ENCODE measurements at places on chromosomes 12 and 14.

DNA sequence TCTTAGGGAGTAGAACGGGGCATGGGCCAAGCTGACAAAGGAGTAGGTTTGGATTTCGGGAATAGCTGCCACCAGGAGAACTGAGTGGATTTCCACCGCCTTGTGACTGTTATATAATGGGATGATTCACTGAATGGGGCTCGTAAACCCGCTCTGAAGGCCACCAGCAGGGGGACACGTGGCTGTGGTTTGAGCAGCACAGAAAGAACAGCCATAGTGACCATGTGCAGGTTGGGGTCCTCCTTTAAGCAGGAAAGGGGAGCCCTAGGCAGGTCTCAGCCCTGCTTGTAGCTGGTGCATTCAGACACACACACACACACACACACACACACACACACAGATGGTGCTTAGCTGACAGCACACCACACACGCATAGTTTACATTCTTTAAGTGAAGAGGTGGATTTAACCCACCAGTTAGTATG, 8.6 kb upstream of the ASB2 start:
- DNase-seq = no peak

DNA sequence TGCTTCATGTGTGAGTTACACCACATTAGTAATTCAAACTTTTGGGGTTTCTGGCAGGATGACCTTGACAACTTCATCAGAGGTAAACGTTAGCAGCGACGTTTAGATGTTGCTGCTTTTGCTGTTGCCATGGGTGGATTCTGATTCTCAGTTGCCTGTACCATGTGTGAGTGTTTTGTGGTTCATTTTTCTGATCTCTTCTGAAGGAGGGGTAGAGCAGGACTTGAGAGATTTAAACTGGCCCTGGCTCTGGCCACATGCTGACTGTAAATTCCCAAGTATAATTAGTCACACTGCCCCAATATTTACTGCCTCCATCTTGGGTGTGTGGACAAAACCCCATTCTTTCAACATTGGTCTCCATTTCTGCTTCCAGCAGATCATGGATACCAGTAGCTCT, 110.4 kb downstream of the ETV6 start:
- no peak for DNase-seq

- DNase-seq = no peak
Measured at GRCh38 chr12:5923043-5923605, 21.9 kb downstream of the ANO2 start.

GRCh38 chr12:63949902-63950301, 105.4 kb downstream of the SRGAP1 start:
- no peak for DNase-seq

DNA sequence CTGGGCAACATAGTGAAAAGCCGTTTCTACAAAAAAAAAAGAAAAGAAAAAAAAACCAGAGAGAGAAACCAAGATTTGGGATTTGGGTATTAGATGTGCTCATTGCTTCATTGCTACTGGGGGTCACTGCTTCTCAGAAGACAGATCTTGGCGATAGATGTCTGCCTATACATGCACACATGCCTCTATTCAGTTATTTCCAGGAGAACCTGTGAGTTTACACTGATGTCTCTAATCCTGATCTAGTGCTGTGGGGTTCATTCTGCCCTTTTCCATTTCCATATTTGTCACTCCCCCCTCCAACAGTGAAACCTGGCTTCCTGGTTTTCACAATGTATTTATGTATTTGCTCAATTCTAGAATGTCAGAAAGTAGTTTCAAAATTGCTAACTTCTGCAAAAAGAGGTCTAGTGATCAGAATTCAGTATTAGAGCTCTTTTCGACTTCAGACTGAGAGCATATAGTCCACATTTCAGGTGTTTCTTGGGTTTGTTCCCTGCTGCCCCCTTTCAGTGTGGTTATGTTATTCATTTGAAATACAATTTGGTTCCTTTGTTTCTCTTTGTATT, 111.0 kb downstream of the SLC25A47 start:
- DNase-seq = no peak

GRCh38 chr12:131441638-131442336, 269.1 kb upstream of the SFSWAP start:
- no peak for DNase-seq

- no peak for DNase-seq
Measured at GRCh38 chr12:115941362-115941761, 336.1 kb downstream of the MED13L start.

DNA sequence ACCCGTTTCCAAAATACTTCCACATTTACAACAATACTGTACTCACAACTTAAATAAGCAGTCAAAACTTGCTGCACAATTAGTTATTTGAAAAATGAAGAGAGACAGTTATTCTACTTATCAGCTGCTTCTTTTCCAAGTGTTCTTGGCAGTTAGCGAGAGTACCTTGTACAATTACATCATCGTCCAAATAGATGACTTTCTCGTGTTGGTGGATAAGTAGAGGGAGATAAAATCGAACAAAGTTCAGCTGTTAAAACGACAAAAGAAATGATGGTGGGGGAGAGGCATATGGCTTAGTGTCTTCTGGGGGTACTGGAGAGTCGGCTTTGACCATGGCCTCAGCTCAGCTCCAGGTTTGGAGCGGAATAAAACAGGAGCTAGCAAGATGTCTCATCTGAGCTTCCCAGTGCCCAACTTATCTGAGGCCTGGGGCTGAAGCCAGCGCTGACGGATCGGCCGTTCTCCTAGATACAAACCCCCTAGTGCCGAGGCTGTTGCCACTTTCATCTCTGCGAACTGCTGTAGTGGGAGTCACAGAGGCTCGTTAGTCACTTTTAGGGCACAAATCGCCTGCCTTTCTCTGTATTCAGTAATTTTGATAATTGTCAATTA, 31.7 kb downstream of the TDG start:
- no peak for DNase-seq

DNA sequence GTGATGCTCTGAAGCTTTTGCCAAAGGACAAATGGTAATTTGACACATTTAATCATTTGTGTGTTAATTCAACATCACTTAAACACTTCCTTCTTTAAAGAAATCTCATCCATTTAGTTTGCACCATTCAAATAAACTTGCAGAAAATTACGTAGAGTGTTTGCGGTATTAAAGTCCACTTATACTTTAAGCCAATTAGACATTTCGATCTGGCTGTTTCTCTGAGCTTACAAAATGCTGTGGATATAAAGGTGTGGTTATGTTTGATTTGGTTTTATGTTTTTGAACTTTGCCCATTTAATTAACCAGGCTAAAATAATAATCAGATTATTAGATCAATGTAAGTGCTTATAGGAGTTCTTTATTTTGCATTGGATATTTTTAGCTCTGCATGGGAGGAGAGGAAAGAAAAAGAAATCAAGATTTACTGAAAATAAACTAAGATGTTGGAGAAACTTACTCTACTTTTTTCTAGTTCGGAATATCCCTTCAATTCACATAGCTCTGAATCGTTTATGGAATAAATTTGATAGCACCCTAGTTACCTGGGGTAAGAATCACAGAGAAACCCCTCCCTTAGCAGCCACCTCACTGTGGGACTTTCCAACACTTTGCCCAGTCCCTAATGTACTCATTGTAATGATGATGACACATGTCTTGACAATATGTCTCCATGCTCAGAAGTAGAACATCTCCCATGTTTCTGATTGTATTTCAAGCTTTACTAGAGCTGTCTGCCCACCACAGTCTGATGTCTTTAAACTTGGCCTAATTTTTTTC, 268.0 kb downstream of the BTG1 start:
- DNase-seq = peak; percentile 32

- peak; percentile 12 for DNase-seq
Measured at GRCh38 chr12:81296556-81297305, 218.9 kb downstream of the ACSS3 start.

DNA sequence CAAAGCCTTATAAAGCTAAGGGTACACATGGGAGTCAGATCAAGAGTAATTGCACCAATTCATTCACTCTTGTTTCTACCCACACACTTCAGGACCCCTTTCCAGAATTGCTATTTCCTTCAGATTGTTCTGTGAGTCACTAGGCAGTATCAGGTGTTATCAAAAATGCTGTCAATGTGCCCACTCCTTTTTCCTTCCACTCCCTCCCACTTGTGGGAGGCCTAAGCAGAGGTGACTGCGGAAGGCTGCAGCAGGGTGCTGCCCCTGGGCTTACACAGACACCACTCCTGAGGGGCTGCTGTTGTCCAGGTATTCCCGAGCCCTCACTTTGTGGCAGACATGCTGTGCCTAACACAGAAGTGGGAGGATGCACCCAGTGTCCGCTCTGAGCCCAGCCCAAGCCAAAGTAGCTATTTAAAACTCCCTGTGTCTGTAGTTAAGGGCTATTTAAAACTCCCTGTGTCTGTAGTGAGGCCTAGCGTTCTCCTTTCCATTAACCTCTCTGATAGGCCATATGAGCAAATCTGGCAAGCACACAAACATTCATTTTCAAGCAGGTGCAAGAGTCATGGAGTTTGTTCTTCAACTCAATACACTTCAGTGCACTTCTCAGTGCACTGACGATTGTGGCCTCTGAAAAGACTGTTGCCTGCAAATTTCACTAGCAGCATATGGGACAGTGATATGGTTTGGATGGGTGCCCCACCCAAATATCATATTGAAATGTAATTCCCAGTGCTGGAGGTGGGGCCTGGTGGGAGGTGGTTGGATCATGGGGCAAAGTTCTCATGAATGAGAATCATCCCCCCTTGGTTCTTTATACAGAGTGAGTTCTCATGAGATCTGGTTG, 117.8 kb downstream of the PHLDA1 start:
- peak; percentile 41 for DNase-seq

DNA sequence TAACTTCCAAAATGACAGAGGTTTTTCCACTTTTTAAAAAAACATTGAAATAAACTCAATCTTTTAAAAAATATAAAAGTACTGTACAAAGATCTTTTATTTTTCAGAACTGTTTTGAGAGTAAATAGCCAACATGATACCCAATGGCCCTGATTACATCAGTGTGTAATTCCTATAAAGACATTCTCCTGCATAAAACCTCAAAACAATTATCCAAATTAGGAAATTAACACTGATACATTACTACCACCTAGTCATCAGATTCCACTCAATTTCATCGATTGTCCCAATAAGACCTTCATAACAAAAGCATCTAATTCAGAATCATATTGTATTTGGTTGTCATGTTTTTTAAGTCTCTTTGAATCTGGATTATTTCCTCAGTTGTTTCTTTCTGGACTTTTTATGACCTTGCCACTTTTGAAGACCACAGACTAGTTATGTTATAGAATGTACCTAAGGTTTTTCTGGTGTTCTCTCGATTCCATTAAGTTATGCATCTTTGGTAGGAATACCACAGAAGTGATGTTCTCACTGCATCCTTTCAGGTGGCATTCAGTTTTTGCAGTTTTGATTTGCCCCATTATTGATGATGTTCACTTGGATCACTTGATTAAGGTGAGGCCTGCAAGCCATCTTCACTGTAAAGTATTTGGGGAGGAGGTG, 4.0 kb upstream of the YEATS4 start:
- no peak for DNase-seq

GRCh38 chr12:114344303-114344663, 61.7 kb downstream of the TBX5 start:
- DNase-seq = no peak

DNA sequence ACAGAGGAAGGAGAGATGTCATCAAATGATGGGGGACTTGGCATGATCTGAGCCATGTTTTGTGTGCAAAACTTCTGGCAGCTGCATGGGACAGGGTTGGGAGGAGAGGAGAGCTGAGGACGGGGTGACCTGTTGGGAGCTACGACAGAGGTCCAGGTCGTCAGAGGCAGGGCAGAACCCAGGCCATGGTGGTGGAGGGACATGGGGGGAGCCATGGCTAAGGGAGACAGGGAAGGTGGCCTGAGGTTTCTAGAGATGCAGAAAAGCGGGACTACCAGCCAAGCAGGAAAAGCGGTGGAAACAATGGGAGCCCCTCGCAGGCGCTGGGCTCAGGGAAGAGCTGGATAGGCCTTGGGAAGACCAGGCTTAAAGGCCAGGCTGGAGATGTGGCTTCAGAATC, 88.3 kb downstream of the DICER1 start:
- no peak for DNase-seq

- DNase-seq = no peak
Measured at GRCh38 chr14:73208390-73208789, 28.9 kb upstream of the PAPLN start.

- no peak for DNase-seq
Measured at GRCh38 chr14:61315313-61315712, 6.1 kb upstream of the PRKCH start.

DNA sequence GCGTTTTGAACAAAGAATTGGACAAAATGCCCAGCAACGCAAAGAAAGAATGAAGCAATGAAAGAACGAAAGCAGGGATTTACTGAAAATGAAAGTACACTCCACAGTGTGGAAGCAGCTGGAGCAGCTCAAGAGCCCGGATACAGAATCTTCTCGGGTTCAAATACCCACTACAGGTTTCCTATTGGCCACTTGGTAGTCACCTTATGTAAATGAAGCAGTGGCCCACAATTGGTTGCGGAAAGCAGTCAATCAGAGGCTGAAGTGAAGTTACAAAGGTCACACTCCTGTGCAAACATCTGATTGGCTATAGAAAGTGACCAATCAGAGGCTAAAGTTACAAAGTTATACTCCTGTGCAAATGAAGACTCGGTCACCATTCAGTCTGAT, 15.0 kb upstream of the PPP1R13B start:
- DNase-seq = peak; percentile 18

DNA sequence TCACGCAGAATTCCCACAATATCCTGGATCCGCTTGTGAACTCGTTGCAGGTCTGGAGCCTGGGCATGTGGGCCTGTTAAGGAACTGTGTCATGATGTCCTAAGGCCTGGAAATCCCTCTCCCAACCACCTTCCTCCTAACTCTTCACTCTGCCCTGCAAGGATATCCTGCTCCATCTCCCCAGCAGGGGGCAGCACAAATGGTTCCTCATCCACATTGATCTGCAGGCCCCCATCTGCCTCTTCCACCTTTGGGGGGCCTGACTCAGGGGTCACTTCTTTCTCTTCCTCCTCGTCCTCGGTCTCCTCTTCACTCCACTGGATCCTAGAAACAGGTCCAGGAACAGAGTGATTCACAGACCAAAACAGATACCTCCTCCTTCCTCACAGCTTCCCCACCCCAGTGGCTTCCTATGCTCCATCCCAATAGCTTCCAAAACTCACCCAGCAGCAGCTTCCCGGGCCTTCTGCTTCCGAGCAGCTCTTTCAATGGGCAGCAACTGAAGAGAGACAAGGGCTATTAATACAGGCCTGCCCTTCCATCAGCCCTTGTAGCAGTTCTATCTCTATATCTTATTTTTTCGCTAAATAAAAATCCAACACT, 4.5 kb downstream of the NOP2 start:
- DNase-seq = no peak

All from NCI-H510A treated with DMSO at 0.1 percent for 48 hours (cell line).